ENCODE measurements at places on chromosomes 5 and 9.

GRCh38 chr5:122179701-122180100, 50.4 kb downstream of the ZNF474 start:
- peak; percentile 41 for DNase-seq

DNA sequence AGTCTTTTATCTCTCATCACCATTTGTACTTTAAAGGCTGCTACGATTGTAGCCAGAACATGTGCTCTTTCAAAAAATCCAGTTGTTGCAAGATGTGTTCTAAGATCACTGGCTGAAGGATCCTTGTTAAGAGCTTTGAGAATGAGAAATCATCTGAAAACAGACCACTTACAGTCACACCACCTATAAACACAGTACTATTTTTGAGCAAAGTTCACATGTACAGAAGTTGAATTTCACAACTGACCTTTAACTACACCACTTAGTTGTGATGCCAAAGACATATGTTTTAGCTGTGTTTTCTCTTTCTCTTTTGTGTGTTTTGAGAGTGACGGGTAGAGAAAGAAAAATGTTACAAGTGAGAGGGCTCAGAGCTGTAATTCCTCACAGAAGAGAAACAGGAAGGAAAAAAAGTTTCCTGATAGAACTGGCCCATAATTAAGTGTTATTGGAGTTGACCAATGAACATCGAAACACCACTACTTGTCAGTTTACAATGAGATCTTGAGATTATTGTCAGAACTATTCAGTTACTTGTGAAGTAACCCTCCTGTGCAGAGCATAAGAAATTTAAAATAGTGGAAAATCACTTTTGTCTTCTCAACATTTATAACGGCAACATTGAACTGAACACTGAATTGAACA, 245.4 kb downstream of the MLLT3 start:
- DNase-seq: no peak

GRCh38 chr9:40884072-40884901, 244.2 kb downstream of the FOXD4L6 start:
- no peak for DNase-seq

- no peak for DNase-seq
Measured at GRCh38 chr9:119877306-119877705, 508.1 kb upstream of the BRINP1 start.

DNA sequence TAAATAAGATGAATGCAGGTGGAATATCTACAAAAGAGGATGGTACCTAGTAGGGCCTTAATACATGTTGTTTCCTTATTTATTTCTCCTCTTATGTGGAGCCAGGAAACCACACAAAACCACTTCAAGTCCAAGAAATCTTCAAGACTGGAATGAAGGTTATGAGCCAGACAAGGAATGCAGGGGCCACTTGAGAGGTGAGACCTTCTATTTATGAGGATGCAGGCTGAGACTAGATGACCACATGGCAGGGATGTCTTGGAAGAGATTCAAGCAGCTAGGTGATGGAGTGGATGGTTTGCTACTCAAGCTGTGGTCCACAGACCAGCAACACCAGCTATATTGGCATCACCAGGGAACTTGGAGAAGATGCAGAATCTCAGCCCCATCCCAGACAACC, 92.2 kb downstream of the TNC start:
- DNase-seq: no peak

GRCh38 chr5:171318026-171318425, 9.0 kb downstream of the TLX3 start:
- no peak for DNase-seq

DNA sequence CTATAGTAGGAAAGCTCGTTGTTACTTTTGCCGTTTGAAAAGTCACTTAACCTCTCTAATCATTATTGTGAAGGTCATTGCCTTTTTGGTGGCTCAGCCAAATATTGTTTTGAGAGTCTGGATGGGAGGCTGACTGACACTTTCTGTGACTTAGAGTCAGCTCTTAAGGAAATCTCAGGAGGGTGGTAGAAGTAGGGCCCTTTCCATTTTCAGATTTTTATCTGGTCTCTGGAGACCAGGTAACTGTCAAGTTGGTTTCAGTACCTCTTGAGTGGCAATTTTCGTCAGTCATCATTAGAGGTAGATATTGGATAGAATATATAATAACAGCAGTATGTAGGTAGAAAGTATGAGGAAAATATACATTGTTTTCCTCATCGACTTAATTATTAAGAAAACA, 23.3 kb downstream of the UGCG start:
- DNase-seq: no peak

DNA sequence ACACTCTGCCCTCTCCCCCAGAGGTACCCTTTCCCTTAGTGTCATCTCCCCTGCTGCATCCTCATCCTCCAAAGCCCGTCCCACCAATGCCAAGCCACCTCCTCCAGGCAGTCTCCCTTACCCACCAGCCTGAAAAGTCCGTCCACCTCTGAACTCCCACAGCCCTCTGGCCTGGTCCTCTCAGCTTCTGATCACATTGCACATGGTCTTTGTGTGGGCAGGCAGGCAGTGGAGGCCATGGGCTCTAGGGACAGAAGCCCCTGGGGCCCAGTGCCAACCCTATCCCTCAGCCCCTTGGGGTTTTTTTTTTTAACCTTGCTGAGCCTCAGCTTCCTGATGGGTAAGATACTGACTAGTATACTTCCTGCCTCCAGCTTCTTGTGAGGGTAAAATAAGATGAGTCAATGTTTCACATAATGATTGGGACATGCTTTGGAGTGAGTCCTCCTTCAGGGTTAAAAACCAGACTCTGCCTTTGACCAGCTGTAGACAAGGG, 19.4 kb downstream of the CSF1R start:
- no peak for DNase-seq

DNA sequence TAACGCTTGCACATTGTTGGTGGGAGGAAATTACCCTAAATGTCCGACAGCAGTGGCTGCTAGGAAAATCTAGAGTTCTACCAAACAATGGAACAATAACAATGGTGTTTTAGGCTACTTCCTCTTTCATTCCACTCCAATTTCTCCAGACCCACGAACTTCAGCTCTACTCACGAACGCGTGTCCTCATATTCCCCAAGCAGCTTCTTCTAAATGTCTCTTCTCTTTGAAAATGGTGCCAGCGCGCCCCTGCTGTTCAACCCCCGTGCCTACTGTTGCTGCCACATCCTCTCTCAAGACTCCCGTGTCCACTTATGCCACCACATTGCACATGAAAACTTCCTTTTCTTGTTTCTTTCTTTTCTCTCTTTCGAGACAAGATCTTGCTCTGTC, 25.6 kb downstream of the OR2V2 start:
- no peak for DNase-seq

GRCh38 chr5:140228364-140228837, 53.4 kb downstream of the CYSTM1 start:
- no peak for DNase-seq

Measured in hindlimb muscle (tissue), 1 donor.